ENCODE measurements at places on chromosomes 12 and 14. TPM values are rescaled to one million over a fixed set of nuclear protein-coding genes. Genes with fewer than 3 reads are reported as not detected.

Gene NTS
- total RNA-seq, result not detected

Gene SOX5
- total RNA-seq, result 12.4 TPM

Gene PRKCH
- 5.8 TPM for total RNA-seq

Gene TMPRSS12
- not detected for total RNA-seq

Gene HRK
- not detected for total RNA-seq

Gene RDH12
- total RNA-seq, result not detected

Gene GCH1
- 10.6 TPM for total RNA-seq

Measured in epithelial cell of alveolus of lung (primary cell).